Activated naive CD4-positive, alpha-beta T cell treated with anti-CD3 and anti-CD28 coated beads, Interleukin-2, amount 50 U/mL, for 72 hours (primary cell): ENCODE measurements at places on chromosomes 5 and 9.

DNA sequence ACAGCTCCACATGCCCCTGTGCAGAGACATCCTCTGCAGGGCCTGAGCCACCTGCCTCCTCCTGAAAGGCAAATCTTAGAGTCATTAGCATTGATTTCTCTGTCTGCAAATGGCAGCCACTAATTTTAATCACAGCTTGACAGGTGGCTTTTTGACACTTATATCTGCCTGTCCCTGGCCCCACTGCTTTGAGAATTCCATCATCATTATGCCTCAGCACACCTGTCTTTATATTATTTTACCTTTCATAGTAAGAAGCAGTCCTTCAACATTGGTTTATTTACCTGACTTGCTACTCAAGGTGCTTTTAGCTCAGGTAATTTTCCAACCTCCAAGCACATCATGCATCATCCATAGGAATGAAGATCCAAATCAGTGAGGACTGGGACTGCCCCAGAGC, 451.3 kb downstream of the MTRR start:
- no peak for DNase-seq

- no peak for DNase-seq
Measured at GRCh38 chr5:176389135-176390123, 878 bp downstream of the HIGD2A start.

GRCh38 chr5:86970361-86970760, 297.3 kb upstream of the RASA1 start:
- no peak for DNase-seq

DNA sequence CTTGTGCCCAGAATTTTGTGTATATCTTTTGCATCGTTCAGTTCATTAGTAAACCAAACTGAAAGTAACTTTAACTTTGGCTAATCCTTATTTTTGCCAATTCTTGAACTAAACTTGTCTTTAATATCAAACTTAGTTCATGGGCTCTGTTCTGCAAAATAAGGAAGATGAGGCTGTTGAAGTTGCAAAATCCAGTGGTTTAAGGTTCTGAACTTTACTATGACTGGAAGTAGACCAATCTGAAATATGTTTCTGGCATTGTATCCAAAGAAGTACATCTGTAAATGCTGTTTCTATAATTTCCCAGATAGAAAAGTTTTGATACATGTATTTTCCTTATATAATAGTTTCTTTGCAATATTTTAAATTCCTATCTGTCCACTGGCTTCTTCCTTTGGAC, 238.1 kb downstream of the CETN3 start:
- no peak for DNase-seq

DNA sequence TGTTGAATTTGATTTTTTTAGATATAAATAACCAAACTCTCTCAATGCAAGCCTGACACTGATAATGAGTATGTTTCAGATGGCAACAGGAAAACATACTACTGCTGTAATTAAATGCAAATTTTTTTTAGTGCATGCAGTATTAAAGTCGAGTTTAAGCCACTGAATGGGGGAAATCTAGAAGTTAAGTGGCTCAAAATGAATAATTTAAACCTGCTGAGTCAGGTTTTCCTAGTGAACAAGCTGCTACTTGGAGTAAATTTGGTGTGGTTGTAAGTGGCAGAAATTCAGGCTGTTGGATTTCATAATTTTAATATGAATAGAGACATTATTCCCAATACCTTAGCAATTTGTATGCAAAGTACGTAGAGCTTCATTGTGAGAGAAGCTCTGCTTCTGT, 121.8 kb downstream of the SLF1 start:
- DNase-seq = no peak

- no peak for DNase-seq
Measured at GRCh38 chr9:78932849-78933627, 636.1 kb downstream of the PSAT1 start.

- DNase-seq = no peak
Measured at GRCh38 chr5:173202266-173202875, 32.6 kb downstream of the NKX2-5 start.

GRCh38 chr9:114989600-114990410, 59.4 kb upstream of the TNFSF8 start:
- peak; percentile 69 for DNase-seq
